Activated CD4-positive, alpha-beta T cell treated with anti-CD3 and anti-CD28 coated beads, Interleukin-2, Interleukin-4, amounts not matched to agents 100 ng/mL and 50 ng/mL, durations not matched to agents 16 hours and 8 hours (primary cell): ENCODE measurements at places on chromosomes 2 and 18.

DNA sequence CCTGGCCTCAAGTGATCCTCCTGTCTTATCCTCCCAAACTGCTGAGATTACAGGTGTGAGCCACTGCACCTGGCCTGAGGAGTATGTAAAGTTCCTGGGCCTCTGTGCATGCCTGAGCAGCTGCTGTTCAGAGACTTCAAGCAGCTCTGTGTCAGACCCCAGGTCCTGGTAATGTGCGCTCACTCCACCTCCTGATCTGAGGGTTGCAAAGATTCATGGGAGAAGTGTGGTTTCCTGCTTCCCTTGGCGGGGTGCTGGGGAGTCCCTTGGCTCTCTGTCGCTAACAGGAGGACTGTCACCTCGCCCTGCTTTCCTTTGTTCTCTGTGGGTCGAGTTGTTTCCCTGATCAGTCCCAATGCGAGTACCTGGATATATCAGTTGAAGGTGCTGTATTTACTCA lies 8.6 kb upstream of the IL36A start:
- DNase-seq: peak; percentile 48

DNA sequence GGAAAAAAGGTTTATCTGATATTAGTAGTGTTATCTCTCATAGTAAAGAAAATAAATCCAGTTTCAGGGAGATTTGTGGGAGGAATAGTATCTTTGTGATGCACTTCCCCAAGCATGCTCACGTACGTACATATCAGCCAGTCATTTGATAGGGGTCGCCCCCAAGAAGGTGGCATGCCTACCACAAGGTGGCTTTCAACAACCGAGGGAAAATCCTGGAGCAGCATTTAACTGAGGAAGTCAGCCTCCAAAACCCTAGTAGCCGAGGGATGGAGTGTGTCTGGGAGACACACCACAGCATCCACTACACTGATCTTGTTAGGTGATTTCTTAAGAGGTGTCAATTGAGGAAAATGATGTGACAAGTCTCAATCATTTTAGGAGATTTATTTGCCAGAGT lies 623.9 kb downstream of the NYAP2 start:
- DNase-seq: no peak

DNA sequence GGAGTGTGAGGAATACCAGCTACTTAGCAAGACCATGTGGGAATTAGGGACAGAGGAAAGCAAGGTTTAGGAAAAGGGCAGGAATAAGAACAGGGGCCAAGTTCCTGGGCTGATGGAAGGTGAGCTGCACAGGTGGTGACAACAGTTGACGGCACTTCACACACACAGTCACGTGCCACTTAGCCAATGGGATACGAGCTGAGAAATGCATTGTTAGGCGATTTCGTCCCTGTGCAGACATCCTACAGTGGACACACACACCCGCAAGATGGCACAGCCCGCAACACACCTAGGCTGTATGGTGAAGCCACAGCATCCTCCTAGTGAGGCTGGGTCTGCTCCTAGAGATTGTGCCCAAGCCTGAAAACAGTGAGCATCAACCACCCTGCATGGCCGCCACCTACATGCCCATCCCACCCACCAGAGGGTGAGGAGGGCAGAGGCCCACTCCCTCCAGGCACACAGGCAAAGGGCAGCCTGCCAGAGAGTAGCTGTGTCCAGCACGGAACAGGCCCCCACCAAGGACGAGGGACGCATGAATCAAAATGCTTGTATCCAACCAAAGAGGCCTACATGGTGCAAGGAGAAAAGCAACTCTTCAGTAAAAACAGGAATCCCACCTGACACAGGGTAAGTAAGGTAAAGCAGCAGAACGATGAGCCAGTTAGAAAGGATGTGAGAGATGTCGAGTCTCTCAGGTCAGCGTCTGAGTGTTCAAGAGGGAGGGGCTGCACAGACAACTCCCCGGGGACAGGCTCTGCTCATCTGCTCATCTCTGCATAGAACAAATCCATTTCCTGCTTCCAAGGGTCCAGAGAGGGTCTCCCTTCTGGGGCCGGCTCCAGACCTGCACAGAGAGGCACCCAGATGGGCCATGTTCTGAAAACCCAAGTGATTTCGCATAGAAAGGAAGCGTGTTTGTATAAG lies 51.3 kb downstream of the ZNF516 start:
- no peak for DNase-seq

- DNase-seq: no peak
Observed at GRCh38 chr2:12737297-12737696, 20.6 kb downstream of the TRIB2 start.

DNA sequence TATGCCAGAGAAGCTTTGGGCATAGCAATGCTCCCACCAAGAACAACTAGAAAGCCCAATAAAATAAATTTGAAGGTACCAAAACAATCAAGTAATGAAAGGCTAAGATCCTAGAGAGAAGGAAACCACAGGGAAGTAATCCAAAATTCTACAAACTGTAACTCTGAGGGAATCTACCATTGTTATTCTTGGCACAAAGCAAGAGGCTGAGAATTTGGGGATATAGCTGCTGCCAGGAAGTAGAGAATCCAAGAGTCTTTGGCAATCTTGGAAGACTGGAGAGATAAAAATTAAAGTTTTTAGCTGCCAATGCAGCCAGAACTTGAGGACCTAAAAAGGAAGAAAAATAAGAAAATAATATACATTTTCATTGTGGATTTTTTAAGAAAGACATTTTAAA lies 68.5 kb downstream of the PIGN start:
- DNase-seq: no peak
